ENCODE measurements at places on chromosomes 4 and X.

DNA sequence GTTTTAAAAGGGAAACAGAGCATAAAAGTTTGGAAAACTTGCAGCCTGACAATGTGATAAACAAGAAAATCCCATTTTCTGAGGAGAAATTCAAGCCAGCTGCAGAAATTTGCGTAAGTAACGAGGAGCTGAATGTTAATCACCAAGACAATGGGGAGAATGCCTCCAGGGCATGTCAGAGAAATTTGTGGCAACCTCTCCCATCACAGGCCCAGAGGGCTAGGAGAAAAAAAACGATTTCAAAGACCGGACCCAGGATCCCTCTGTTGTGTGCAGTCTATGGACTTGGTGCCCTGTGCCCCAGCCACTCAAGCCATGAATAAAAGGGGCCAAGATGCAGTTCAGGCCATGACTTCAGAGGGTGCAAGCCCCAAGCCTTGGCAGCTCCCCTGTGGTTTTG, 355.4 kb upstream of the NDST3 start:
- DNase-seq: no peak

DNA sequence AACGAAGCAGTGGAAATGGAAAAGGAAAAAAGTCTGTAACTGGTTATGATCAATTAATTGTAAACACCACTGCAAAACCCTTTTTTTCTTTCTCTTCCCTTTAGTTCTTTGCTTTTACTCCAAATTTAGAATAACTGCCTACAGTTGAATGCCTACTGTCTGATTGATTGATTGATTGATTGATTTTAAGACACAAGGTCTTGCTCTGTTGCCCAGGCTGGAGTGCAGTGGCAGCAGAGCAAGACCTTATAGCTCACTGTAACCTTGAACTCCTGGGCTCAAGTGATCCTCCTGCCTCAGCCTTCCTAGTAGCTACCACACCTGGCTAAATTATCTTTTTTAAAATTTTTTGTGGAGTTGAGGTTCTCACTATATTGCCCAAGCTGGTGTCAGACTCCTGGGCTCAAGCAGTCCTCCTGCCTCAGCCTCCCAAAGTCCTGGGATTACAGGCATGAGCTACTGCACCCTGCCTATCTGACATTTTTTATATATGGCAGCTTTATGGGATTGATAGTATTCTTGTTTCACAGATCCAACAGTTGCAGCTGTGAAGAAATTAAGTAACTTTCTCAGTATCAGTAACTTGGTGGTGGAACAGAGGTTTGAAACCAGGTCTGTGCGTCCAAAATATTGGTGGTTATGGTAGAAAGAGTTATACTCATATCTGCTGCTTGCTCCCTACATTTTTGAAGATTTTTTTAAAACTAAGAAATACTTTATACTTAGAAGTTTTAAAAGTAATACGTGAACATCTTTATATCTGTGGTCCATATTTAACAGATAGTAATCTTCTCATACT, 12.4 kb downstream of the UBE2K start:
- no peak for DNase-seq

GRCh38 chrX:147174591-147174990, 360.0 kb upstream of the CXorf51A start:
- DNase-seq: no peak

DNA sequence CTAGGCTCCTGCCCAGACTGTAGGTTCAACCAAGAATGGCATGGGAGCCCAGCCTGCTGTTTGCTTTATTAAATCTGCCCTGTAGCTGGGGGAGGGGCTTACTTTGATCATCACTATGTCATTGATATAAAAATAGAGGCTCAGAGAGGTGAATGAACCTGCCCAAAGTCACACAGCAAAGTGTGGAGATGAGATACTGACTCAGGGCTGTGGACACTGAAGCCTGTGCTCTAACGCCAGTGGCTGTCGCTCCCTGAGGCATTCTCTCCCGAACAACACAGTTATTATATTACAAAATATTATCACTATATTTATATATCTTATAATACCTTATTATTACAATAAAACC, 3.5 kb downstream of the MSANTD1 start:
- no peak for DNase-seq

DNA sequence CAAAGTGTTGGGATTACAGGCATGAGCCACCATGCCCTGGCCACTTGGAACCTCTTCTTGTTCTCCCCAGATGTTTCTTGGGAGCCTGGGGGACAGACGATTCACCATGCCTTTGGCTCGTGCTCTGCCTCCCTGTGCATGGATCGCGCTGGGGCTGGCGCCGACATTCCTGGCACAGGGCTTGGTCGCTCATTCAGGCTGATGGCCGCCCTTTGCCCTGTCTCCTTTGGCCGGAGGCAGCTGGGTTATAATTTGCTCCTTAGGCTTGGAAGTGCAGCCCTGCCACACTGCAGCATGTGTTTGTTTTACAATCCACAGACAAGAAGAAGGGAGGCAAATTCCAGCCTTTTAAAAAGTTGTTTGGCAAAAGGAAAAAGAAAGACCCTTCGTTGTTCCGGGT, 115.3 kb downstream of the AASDH start:
- no peak for DNase-seq

GRCh38 chr4:185463541-185463940, 8.0 kb downstream of the CCDC110 start:
- DNase-seq: no peak

DNA sequence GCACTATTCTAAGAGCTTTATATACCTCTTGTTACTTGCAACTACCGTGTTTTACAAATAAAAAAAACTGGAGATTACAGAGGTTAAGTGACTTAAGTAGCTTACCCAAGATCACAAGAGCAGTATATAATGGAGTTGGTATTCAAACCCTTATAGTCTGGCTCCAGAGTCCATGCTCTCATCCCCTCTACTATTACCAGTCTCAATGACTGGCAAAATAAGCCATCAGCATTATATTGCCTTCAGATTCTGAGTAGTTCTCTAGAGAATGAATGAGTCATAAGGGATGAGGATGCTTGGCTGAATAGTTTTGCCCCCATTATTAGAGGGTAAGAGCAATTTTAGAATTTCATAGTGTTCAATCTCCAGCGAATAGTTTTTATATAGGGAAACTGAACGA, 170.1 kb upstream of the ATOH1 start:
- DNase-seq: no peak

GRCh38 chr4:39637586-39638353, 895 bp downstream of the SMIM14 start:
- DNase-seq: peak; percentile 61

GRCh38 chr4:88706574-88706973, 8.9 kb upstream of the NAP1L5 start:
- DNase-seq: peak; percentile 39

DNA sequence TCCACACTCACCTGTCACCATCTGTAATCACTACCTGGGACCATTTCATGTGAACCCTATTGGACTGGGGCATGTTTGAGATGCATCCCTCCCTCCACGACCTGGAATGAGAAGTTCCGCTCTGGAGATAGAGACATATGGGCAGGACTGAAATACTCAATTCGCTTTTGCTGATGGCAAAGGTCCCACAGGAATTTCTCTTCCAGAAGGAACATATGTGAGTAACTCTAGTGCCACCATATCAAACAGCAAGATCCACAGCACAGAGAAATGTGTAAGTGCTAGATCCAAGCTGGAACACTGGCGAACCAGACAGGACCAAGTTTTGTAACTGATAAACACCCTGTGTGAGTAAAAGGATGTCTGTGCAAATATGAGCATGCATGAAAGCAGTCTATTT, 43.9 kb downstream of the SEL1L3 start:
- DNase-seq: no peak

GRCh38 chrX:19627533-19627932, 112.2 kb upstream of the MAP3K15 start:
- peak; percentile 29 for DNase-seq

- DNase-seq: peak; percentile 0
These were observed 195.3 kb upstream of the PDE5A start for GRCh38 chr4:119823891-119824290.

GRCh38 chr4:74794382-74795010, at the start of gene BTC:
TSS of gene BTC (minus strand) at chr4:74794523. CDS start at chr4:74794325, 198 bp downstream.
- DNase-seq: peak; percentile 2

GRCh38 chr4:3184725-3185124, 64.2 kb upstream of the MSANTD1 start:
- DNase-seq: no peak

DNA sequence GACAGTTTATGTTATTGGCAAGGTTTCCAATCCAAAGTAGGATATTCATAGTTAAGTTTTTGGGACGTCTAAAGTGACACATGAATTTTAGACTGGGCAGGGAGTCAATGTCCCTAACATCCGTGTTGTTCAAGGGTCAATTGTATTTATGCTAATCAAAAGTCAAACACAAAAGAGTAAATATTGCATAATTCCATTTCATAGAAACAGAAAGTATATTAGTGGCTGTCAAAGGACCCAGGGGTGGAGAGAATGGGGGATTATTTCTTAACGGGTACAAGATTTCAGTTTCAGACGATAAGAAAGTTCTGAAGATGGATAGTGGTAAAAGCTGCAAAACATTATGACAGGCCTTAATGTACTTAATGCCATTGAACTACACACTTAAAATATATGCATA, 971.8 kb upstream of the AGA start:
- DNase-seq: no peak
